ENCODE measurements at places on chromosomes 4 and X.

DNA sequence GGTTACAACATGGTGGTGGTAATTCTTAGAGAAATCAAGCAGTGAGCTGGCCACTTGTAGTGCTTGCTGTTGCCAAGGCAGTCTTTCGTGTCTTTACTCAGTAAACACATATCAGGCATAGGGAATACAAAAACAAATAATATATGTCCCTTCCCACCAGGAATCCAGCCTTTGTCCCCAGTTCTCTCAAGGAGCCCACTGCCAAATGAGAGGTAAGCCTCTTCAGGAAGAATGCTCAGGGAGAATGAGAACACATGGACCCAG, 421 bp upstream of the PLAC1 start:
- DNase-seq = no peak

DNA sequence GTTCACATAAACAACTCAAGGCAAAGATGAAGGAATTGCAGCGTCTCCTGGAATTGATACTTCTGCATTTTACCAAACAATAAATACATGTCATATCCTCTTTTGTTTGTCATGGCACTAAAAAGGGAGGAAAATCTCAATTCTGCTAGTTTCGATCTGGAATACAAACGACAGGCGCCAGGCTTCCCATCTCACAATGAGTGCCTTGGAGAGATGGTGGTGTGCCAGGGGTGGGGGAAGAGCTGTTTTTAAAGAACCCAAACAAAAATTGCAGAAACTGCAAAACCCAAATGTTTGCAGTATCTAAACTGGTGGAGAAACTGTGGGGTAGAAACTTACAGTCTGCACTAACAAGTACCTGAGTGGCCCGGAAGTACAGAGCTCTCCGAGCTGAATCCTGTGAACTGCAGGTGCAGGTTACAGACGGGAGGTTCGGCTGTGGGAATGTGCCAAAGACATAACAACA, 53.0 kb upstream of the KLF3 start:
- DNase-seq = no peak

DNA sequence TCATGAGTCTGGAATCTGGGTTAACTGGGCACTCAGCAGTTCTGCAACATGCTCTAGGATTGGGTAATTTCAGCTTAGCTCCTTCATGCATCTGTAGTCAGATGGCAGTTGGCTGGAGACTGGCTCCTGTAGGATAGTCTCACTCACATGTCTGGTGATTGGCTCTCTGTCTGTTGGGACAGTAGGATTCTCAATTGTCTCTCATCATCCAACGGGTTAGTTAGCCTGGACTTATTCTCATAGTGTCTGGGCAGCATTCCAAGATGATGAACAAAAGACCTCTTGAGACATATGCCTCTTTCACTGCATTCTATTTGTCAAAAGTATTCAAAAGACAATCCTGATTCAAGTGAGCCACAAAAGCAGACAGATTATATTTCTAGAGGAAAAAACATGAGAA, 795.6 kb upstream of the GALNTL6 start:
- DNase-seq = peak; percentile 3

DNA sequence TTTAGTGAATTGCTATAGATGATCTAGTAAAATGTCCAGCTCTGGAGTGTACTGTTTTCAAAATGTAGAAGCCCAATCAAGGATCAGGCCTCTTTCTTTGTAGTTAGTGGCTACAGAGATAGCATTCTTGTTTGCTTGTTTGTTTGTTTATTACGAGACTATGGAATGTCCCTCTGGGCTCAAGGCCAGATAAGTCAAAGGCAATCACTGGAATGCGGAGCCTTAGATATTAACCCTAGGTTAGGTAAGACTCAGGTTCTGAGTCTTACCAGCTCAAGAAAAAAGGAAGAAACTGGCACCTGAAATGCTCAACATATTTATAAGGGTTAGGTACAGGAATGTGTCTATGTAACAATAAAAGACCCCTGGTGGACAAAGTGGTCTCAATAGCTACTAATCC, 261.5 kb downstream of the SLC7A11 start:
- DNase-seq = no peak

Measured in NCI-H446 treated with DMSO at 0.1 percent for 48 hours (cell line).